Stimulated activated CD8-positive, alpha-beta memory T cell treated with anti-CD3 and anti-CD28 coated beads, Interleukin-4, amount 100 ng/mL, for 1 hour (primary cell): ENCODE measurements at places on chromosomes 5 and 9.

DNA sequence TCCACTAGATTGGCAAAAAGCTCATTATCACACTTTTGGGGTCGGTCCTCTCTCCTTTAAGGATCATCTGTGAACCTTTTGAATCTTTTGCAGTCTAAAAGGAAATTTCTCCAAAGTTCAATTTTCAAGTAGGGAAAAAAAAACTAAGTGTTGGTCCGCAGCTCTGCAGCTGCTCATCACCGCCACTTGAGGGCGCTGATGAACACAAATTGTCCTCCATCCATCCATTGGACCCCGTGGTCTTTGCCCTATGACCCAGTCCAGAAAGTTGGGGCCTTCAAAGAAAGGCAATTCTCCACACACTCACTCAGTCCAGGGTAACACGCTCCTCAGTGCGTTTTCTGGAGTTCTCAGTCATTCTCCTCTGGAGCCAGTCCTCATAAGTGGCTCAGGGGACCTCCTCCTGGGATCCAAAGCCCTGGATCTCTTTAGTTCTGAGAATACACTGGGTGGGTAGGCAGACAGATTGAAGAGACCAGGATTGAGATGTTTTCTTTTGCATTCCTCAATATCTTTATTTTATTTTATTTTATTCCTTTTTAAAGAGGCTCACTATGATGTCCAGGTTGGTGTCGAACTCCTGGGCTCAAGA, 63.6 kb upstream of the SLC28A3 start:
- no peak for DNase-seq

DNA sequence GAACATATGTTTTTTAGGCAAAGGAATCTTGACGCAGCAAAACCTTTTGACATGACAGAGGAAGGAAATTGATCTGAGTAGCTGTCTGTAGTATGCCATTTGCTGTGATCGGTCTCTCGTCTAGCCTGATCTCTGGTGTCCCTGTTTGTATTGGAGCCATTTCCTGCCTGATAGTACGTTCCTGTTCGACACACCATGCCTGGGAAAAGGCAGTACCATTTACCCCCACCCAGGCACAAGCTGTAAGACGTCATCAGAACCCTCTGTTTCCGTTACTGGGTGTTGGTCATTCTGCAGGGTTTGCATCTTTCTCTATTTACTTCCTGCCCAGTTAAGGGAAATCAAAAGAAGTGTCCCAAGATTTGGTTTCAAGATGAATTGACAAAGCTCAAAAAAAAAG, 129.7 kb downstream of the CEMIP2 start:
- no peak for DNase-seq

DNA sequence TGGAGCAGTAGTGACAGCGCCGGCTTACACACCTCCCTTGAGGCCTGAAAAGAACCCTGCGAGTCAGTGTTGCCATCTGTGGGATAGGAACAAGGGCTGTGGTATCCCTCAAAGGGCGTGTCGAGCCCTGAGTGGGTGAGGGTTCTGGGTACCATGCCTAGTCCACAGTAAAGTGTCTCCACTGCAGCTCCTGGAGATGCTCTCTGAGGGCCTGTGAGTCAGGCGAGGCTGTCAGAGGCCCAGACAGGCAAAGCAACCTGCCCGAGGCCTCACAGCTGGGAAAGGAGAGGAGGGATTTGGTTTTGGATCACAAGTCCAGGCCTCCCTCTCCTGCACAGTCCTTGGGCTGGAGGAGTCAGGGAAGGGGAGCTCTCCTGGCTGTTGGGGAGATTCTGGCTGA, 6.1 kb downstream of the PRRX2 start:
- no peak for DNase-seq

- DNase-seq, result no peak
These were observed 728.4 kb downstream of the MAT2B start for GRCh38 chr5:164233791-164234190.

DNA sequence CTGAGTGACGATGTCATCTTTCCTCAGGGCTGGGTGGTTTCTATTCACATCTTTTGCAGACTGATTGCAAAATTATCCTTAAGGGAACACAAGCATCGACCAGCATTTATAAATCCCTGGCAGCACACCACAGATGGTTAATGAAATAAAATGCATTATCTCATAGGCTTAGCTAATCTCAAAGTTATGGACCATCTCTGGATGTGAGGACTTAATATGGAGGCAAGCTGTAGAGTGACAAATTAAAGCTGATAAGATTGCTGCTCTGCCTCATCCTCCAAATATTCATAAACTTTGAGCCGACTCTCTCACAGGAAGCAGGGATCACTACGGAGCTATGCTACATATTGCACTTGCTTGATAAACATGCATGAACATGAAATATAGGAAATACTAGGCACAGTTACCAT, 663.2 kb upstream of the RGMB start:
- no peak for DNase-seq

GRCh38 chr9:23707249-23707648, 118.8 kb downstream of the ELAVL2 start:
- no peak for DNase-seq

- peak; percentile 50 for DNase-seq
These were observed at the start of gene DPM2 for GRCh38 chr9:127937388-127938297. TSS of gene DPM2 (minus strand) at chr9:127937854. CDS start at chr9:127937820, 34 bp downstream.

DNA sequence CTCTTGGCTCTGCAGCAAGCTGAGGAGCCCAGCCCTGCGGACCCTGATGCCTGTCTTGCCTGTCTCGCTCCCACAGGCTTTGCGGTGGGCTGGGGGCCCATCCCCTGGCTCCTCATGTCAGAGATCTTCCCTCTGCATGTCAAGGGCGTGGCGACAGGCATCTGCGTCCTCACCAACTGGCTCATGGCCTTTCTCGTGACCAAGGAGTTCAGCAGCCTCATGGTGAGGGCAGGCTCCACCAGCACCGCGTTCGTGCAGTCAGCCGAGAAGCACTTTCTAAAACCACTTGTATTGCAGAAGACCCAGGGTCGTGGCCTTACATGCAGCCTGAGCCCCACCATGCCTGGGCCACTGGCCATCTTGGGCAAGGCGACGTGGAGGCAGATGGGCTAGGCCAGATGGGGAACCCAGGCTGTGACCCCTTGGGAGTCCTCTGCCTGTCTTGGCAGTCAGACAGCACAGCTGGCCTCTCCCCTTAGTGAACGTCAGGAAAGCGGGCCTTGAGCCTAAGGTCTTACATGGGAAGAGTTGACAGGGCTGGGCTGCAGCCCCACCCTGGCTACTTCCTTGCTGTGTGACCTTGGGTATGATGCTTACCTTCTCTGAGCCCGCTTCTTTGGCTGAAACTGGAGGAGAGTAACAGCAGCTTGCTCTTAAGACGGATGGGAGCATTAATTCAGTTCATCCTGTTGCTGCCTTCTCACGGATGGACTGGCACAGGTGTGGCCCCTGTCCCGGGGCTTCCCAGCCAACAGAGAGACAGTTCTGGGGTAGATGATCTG, 8.6 kb downstream of the SLC2A8 start:
- DNase-seq, result no peak

DNA sequence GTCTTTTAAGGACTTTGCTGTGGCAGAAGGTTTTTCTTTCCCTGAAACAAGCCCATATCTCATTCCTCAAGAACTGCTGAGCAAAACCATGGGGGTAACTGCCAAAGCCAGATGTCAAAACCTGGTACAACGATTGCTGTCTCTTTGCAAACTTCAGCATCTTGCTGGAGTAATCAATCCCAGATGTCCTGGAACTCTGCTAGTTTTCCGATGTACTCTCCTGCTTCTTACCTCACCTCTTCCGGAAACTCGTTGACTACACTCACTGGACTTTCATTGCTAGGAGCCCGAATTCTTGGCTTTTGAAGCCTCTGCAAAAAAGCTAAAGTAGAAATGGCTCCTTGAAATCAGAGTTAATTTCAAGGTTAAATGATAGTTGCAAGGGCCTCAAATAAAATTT, 23.3 kb downstream of the RAD1 start:
- no peak for DNase-seq

- peak; percentile 45 for DNase-seq
These were observed at the start of gene SLCO4C1 for GRCh38 chr5:102296178-102296817. TSS of gene SLCO4C1 (minus strand) at chr5:102296284. CDS start at chr5:102296262, 22 bp downstream.

DNA sequence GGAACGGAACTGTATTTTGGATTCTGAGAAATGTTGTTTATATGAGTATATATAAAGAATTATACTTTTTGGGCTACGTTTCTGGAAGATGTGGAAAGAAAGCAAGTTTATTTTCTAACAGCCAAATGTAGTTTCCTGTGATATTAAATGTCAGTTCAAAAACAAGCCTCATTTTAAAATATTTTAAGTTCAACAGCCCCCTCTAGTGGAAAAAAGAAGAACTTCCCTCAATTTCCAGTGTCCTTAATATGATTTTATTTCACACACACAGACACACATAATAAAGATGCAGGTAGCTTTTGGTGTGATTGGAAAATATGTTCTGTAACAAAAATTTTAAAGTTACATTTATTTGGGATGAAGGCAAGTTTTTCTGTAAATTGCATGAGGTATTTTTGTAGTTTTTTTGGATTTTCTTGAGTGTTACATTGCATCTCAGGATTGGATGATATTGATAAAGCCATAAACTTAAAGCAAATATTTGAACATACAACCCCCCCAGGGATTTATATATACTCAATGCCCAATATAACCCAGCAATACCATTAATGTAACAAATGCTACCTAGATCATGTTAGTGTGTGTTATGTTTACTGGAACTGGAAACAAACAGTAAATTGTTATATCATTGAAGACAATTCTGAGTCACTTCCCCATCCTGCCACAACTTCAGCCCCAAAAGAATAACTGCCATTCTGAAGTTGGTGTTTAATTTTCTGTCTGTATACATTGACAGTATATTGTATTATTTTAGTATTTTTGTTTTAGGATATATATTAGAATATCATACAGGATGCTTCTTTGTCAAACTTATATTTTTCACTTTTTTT, 54.0 kb downstream of the CCDC171 start:
- no peak for DNase-seq

GRCh38 chr9:131393622-131394463, at the start of gene PRRC2B:
TSS of gene PRRC2B (plus strand) at chr9:131394086. CDS start at chr9:131430145, 36,059 bp downstream.
- DNase-seq, result peak; percentile 77

DNA sequence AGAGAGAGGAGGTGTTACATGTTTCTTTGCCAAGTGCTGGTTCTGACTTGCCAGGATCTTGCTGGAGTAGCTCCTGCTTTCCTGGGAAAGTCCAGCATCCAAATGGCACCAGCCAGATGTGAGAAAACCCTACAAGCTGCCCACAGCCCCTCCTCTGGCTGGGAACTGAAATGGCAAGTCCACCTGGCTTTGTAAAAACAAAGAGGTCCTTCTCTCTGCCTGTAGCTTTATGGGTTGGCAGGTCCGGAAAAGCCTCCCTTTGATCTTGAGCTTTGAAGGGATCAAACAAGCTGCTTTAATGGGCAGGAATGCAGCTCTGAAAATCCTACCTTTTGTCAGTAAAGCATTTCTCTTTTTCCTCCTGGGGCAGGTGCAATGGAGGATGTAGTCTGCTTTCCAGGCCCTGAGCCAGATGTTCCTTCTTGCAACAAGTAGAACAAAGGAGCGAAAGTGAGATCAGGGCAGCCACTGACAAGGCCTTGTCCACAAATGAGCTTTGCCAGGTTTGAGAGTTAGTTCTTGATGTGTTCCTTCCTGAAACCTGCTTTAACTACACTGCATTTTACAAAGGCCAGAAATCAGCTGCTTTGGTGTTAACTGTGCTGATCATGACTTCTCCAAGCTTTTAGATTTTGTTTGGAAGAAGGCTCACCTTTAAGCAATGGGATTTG, 456.7 kb downstream of the ZNF608 start:
- DNase-seq, result no peak

- DNase-seq, result no peak
These were observed 69.0 kb downstream of the ADAMTS16 start for GRCh38 chr5:5209089-5209488.

GRCh38 chr9:133303266-133304157, 28.5 kb upstream of the ABO start:
- no peak for DNase-seq

- DNase-seq, result no peak
These were observed 72.7 kb downstream of the SEMA4D start for GRCh38 chr9:89425024-89425805.

DNA sequence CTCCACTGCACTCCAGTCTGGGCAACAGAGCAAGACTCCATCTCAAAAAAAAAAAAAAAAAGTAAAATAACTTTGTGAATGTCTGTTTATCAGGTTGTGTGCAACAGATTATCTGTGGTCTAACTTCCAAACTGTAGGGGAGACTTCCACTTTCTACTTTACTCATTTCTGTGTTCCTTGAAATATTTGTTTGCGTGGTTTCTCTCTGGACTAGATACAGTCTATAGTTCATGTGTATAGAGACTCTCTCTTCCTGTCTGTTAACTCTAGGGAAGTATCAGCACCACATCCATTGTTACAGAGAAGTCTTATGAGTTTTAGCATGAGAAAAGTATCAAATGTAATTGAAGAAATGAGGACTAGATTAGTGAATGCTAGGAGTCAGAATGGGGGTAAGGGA, 168.3 kb downstream of the LPAR1 start:
- DNase-seq, result no peak

- DNase-seq, result no peak
These were observed 51.3 kb upstream of the SLC30A5 start for GRCh38 chr5:69042500-69042899.

DNA sequence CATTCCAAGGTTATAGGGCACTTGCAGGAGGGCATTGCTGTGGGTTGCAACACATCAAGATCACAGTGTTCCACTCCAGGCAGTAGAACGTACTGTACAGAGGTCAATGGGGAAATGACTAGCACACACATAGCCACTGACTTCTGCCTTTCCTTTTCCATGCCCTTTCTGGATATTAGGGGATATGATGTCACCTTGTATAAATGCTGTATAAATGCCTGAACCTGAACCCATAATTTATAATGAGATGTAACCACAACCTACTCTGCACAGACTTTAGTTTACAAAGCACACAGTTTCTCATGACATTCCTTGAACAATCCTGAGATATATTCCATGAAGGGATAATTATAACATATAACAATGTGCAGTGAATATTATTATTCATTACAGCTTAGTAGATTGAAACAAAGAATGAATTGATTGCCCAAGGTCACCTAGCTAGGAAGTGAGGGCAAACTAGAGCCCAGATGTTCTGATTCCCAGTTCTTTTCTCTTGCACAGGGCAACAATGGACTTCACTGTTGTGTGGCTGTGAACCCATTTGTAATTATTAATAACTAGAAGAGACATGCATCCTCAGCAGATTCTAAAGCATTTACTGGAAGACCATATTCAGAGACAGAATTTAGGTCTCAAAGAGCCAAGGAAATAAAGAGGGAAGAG, 5.6 kb upstream of the ABLIM3 start:
- no peak for DNase-seq

GRCh38 chr5:1522601-1523479, 920 bp downstream of the LPCAT1 start:
- DNase-seq, result no peak

GRCh38 chr5:125865166-125865815, 557.9 kb upstream of the GRAMD2B start:
- DNase-seq, result no peak

GRCh38 chr5:146001544-146002190, 65.3 kb downstream of the SH3RF2 start:
- no peak for DNase-seq

GRCh38 chr9:36129139-36129538, 7.4 kb upstream of the GLIPR2 start:
- no peak for DNase-seq

DNA sequence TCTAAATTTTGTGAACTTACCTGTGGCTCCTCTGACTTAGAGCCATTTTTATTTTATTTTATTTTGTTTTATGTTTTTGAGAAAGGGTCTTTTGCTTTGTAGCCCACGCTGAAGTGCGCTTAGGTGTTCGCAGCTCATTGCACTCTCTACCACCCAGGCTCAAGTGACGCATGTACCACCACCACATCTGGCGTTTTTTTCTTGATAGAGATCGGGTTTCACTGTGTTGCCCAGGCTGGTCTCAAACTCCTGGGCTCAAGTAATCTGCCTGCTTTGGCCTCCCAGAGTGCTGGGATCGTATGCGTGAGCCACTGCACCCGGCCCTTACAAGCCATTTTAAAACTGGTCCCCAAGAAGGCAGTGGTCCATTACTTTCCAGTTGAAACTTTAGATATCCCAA, 18.5 kb downstream of the MATR3 start:
- no peak for DNase-seq
